ENCODE measurements at places on chromosomes 16 and 17. TPM values are rescaled to one million over a fixed set of nuclear protein-coding genes. Genes with fewer than 3 reads are reported as not detected.

FBXW10B gene
- 2.5 TPM for total RNA-seq

HCRT gene
- total RNA-seq, result not detected

- DNase-seq, result no peak
Measured at GRCh38 chr17:59714255-59714654, 6.8 kb downstream of the VMP1 start.

- peak; percentile 85 for DNase-seq
Measured at GRCh38 chr17:32006957-32007462, at the start of gene LRRC37B. Gene LRRC37B, plus strand, starts transcription at chr17:32007383. Its CDS starts 14,010 bp downstream, at chr17:32021393.

DNA sequence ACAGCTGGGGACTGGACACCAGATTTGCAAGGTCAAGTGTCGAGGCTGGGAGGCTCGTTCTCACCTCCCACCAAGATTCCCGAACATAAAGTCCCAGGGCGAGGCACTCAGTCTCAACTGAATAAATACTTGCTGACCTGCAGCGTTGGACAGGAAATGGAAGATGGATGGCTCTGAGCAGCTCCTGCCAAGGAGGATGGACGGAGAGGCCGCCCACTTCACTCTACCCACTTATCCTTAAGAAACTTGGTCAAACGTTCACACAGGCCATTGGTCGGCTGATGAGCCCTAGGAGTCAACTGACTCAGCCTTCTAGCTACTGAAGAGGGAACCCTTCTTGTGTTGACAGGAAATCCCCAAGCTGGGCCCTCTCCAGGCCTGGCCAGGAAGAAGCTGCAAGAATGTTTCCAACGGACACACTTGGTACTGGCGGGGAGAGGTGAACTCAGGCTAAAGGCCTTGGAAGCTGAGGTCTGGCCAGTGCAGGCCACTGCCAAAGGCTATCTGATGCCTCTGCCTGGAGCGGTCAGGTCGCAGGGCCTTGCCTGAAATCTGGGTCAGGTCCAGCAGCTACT lies 50.0 kb downstream of the VAC14 start:
- DNase-seq, result peak; percentile 90

GUCY2D gene
- not detected for total RNA-seq

- DNase-seq, result no peak
Measured at GRCh38 chr16:85083051-85083639, 29.1 kb downstream of the CIBAR2 start.

TGFB1I1 gene
- total RNA-seq, result 115 TPM

- no peak for DNase-seq
Measured at GRCh38 chr17:8459831-8460230, 24.1 kb downstream of the NDEL1 start.

DNA sequence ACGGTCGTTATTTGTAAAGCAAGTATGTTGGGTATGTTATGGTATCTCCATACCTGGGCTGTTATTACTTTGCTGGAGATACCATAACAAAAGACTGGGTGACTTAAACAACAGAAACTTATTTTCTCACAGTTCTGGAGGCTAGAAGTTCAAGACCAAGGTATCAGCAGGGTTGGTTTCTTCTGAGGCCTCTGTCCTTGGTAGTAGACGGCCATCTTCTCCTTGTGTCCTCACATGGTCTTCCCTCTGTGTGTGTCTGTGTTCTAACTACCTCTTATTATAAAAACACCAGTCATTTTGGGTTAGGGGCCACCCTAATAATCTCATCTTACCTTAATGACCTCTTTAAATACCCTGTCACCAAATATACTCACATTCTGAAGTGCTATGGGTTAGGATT lies 33.2 kb upstream of the MRTFB start:
- DNase-seq, result no peak

DNA sequence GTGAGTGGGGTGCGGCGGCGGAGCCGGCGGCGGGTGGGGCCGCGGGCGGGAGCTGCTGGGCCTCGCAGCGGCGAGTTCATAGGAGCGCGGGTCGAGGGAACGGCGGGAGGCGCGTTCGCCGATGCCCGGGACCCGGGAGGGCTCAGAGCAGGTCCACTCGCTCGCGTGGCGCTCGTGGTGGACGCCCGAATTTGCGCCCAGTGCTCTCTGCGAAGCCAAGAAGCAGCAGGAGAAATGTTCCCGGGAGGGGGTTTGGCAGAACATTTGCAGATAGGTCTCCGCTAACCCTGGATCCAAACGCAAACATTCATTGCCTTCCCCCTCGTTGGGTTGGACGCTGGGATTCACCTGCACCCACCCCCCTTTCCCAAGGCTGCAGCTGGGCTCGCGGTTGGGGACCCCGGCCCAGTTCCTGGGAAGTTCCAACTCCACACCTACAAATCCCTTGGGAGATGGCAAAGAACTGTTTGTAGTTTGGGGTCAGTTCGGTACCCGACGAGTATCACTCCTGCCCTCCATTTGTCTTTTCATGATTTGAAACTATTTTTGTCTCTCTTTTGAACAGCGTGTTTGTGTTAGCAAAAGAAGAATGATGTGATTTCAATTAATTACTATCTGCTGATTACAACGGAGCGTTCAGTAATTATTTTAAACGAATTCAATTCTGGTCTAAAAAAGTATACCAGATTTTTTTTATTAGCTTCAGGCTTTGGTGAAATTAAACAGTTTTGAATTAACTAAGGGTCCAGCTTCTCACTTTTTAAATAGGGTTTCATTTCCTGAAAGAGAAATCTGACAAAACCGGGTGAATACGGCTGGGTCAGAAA lies 2.3 kb downstream of the NTN1 start:
- DNase-seq, result no peak

- no peak for DNase-seq
Measured at GRCh38 chr17:79027925-79028491, 4.0 kb downstream of the C1QTNF1 start.

TBC1D3I gene
- 1.3 TPM for total RNA-seq

- no peak for DNase-seq
Measured at GRCh38 chr16:20880867-20881502, 19.2 kb downstream of the DCUN1D3 start.

ARHGDIG gene
- 0.93 TPM for total RNA-seq

- DNase-seq, result no peak
Measured at GRCh38 chr17:9003355-9004131, 17.8 kb upstream of the NTN1 start.

- no peak for DNase-seq
Measured at GRCh38 chr16:84933774-84934631, 77.3 kb downstream of the ZDHHC7 start.

BAIAP3 gene
- 0.88 TPM for total RNA-seq

DNA sequence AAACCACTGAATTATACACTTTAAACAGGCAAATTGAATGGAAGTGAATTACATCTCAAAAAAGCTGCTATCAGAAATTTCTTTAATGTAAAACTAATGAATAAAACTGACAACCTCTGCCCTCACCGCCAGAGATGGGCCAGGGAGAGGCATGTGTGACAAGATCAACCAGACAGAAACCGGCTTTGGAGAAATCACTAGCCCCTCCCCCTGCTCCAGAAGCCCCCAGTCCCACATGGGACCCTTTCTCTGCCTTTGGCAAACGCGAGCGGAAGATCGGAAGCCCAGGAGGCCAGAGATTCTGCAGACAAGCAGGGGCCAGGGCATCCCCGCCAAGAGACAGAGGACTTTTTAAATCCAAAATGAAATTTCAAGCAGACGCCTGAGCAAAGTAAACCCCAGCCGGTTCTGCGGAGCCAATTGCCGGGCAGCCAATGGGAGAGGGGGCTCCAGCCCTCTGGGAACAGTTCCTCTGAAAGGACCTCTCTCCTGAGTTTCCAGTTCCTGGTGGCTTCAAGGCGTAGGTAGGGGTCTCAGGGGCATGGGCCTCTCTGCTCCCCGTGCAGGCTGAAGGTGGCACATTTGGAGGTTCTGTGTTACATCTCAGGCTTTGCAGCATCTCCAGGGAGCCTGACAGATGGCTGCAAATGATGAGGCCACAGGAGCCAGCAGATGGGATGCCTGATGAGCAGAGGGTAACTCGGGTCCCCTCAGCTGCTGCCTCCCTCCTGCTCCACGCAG lies 118.1 kb downstream of the GSG1L start:
- DNase-seq, result no peak

- peak; percentile 76 for DNase-seq
Measured at GRCh38 chr16:85204242-85205010, 92.2 kb upstream of the CIBAR2 start.

DNA sequence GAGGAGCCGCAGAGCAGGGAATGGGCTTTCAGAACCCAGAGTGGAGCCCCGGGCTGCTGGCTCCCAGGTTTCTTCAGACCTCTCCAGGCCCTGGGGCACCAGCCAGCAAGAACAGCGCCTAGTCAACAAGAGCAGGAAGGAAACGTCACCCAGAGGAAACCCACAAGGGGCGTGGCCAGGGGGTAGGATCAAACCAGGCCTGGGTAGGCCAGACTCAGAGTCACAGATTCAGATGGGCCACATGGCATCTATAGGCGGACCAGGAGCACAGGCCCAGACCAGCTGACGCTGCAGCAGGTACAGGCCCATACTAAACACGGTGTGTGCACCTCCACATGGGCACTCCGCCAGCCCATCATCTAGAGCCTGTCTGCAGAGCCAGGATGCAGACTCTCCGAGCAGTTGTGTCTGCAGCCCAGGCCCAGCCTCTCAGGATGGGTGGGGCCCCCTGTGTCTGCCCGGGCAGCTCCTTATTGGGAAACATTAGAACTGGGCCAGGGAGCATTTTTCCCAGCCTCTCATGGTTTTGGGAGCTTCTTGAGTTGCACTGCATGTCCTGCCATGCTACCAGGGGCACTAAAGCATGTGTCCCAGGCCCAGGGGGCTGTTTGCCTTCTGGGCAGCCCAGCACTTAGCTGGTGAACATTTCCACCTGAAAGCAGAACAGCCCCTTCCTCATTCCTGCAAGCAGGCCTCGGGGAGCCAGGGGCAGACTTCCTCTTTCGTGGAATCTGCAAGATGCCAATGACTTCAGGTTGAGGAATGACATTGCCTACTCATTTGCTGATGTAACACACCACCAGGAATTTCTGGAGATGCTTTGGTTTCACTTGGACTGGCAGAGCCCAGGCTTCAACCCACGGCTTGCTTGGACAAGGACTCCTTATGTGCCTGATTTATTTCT lies at the start of gene NLRP1:
Gene NLRP1, minus strand, starts transcription at position 127 of the 904 bp plus-strand sequence. CDS start 552 bp downstream, outside the sequence.
- DNase-seq, result peak; percentile 95

ENPP7 gene
- not detected for total RNA-seq

- DNase-seq, result no peak
Measured at GRCh38 chr16:87939562-87940423, 3.5 kb upstream of the CA5A start.

DNA sequence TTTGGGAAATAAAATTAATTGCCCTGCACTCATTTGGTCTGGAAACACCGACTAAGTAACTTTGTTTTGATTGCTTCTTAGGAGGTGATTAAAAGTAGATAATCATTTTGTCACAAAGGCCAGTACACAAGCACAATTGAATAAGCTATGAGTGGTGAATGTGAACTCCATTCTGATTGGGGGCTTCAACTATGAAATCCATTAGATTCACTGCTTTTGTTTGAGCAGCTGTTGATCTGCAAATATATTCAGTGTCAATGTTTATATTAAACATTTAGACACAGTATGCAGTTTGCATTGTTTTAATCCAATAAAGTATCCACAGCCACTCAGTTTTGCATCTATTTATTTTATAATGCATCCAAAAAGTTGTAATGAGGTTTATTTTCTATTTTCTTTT lies 817.5 kb downstream of the CDH11 start:
- DNase-seq, result no peak

DNA sequence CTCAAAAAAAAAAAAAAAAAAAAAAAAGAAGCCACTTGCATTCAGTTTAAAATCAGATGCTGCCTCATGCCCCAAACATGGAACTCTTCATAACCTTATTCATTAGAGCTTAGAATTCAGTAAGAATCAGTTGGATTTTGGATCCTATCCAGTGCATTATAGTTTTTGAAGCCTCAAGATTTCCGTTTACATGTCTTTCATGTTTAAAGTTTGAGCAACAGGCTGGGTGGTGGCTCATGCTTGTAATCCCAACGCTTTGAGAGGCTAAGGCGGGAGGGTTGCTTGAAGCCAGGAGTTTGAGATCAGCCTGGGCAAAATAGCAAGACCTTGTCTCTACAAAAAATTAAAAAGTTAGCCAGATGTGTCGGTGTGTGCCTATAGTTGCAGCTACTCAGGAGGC lies 55.0 kb downstream of the SNTB2 start:
- DNase-seq, result no peak

PARD6A gene
- 1.3 TPM for total RNA-seq

DNA sequence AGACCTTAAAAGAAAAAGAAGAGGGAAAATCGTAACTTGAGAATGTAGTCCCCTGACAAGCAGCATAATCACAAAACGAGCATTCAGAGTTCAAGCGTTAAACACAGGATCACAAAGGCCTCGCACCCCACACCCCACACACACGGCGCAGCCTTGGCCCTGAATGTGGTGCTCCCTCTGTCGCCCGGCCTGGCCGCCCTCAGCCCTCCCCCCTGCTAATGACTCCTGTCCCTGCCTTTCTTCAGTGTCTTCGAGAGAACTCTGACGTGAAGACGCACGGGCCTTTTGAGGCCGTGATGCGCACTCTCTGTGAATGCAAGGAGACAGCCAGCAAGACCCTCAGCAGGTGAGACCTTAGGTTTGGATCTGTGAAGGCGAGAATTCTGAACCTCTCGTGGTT lies 47.5 kb upstream of the ENDOV start:
- no peak for DNase-seq

GRCh38 chr17:10316801-10317542 lies 55.8 kb downstream of the MYH13 start:
- DNase-seq, result no peak

DNA sequence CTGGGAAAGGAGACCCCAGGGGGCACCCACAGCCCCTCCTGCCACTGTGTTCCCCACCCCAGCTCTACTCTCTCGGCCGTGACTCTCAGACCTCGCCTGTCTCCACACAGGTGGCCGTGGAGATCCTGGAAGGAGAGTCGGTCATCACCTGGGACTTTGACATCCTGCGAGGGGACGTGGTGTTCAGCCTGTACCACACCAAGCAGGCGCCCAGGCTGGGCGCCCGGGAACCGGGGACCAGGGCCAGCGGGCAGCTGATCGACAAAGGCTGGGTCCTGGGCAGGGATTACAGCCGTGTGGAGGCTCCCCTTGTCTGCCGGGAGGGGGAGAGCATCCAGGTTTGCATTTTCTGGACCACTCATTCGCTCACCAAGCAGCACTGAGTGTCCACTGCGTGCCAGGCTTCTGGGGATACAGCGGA lies 25.4 kb downstream of the NAGPA start:
- DNase-seq, result no peak

DNA sequence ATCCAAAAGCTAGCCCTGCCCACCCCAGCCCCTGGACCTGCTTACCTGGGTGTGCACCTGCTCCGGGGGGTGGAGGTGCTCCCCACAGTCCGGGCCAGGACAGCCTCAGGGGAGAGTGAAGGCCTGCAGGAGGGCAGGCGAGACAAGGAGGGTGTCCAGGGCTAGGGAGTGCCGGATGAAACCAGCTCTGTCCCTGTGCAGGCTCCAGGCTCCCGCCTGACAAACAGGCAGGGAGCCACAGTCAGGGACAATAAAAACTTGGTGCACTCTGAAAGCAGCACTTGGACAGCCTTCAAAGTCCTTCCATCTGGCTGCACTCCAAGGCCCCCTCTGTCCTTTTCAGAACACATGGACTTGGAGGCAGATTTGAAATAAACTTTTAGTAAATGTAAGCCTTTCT lies 3.9 kb downstream of the PAQR4 start:
- DNase-seq, result no peak

DNA sequence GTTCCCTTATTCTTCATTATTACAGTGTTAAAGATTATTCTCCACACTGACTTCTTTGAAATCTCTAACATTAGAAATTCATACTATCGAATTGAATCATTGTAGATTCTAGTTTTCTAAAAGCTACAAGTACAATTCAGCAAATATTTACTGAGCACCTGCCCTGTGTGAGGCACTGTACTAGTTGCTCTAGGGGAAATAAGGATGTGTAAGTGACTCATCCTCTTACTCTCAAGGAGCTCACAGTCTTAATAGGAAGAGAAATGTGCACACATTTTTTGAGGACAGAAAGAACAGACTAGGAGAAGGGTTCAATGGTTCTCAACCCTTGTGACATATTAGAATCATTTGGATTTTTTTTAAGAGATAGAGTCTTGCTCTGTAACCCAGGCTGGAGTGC lies 7.7 kb upstream of the SLFN12L start:
- no peak for DNase-seq
